ENCODE measurements at places on chromosomes 5 and 9. TPM values are rescaled to one million over a fixed set of nuclear protein-coding genes. Genes with fewer than 3 reads are reported as not detected.

- no peak for DNase-seq
Measured at GRCh38 chr9:113525831-113526230, 62.3 kb downstream of the RGS3 start.

- no peak for DNase-seq
Measured at GRCh38 chr5:82785882-82786509, 291.2 kb downstream of the TMEM167A start.

GRCh38 chr9:126303488-126303887, 23.1 kb upstream of the MVB12B start:
- no peak for DNase-seq

DNA sequence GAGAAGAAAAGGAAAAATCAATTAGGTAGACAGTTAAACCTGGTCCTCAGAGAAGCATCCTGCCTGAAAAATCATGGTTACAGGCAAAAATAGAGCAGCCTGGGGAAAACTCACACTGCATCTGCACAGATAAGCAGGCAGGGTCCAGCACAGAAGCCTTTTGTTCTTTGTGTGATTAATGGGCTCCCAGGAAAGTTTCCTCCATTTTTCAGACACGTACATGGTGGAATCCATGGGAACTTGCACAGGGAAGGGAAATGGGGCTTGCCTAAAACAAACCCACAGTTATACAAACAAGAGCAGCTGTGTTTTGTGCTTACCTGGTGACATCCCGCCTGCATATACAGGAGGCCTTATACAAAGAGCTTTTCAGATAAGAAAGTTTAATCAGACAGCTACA, 243.9 kb upstream of the ATP10B start:
- DNase-seq, result no peak

DNA sequence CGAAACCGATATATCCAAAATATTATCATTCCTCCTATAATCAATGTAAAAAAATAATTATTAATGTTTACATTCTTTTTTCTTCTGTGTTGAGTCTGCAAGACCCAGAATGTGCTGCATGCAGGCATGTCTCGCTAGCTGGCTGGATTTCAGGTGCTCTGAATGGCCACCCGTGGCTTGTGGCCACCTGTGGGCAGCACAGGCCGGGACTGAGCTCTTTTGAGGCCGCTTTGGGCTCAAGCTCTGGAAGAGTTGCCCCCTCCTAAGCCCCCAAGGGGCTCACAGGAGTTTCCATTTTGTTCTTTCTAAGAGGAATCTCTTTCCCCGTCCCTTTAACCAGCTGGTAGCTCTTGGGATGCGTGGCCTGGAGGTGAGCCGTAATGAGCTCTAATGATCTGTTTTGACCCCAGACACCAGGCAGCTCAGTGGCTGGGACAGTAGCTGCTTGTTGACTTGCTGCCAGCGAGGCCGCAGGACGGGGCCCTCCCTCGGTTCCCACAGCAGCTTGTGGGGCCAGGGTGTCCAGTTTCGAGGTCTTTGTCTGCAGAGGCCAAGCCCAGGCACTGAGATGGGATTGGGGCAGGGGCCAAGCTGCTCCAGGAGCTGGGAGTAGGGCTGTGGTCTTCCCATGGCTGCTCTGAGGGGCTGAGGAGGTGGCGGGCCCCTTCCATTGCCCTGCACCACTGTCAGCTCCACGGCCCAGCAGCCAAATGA, 20.8 kb downstream of the ASS1 start:
- DNase-seq, result no peak

DNA sequence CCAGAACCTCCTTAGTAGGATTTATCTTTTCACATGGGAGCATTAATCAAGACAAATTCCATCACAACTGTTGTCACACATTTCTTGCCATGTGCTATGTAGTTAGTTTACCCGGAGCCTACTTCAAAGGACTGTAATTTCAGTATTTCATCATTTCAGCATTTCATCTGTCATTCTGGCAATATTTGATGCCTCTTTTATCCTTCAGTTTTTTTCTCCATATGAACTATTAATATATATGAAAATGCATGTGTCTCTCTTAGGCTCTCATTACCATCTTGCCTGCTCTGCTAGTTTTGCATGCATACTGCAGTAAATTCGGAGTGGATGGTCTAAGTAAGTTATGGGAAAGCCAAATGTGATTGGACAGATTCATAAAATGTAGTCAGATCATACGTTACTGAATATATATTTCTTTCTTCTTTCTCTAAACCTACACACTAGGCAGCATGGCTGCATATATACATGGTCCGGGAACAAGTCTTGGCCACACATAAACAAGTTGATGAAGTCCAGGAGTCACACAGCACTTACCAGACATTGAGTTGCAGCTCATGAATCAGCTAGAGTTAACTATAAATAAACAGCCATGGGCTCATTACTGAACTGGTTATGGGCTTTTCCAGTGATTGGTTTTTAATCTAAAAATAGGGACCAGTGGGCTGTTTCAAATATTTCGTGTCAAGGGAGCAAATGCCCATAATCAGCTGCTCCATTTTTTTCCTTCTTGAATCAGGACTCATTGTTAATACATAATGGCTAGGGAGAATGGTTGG, 46.6 kb downstream of the SPATA31D1 start:
- no peak for DNase-seq

DNA sequence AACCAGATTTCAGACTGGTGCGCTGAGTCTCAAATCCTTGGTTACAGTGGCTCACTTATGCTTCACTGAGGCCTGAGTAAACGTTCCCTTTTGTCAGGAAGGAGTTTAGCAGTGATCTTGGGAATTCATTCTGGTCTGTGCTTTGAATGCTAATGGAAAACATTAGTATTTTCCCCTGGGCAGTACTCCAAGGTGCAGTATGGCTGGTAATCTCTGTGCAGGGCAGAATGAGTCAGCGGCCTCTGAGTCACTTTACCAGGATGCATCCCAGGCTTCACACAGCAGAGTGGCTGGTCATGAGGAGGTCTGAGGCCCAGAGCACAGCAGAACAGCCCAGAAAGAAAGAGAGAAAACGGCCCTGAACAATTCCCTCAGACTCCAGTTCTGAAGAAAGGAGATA, 54.0 kb downstream of the PCA3 start:
- no peak for DNase-seq

- peak; percentile 52 for DNase-seq
Measured at GRCh38 chr9:8070779-8071444, 271.3 kb upstream of the DMAC1 start.

DNA sequence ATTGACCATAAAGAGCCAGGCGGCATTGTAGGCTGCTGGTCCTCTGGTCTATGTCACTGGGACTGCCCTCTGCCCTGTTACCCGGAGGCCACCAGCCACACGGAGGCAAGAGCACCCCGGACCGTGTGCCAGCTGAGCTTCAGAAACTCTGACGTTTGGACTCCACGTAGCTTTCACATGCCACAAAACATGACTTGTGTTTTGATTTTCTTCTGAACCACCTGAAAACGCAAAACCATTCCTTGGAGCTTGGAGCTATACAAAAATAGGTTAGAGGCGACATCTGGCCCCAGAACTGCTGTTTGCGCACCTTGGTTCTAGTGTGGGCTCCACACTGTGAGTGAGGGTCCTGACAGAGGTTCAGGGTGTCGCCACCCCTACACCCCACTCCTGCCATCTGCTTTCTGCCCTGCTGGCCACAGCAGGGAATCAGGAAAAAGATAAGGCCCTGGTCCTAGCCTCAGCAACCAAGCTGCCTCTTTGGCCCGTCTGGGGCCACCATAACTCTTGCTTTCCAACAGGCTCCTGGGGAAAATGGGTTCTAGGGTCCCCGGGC, 151.3 kb upstream of the IRX2 start:
- DNase-seq, result no peak

DNA sequence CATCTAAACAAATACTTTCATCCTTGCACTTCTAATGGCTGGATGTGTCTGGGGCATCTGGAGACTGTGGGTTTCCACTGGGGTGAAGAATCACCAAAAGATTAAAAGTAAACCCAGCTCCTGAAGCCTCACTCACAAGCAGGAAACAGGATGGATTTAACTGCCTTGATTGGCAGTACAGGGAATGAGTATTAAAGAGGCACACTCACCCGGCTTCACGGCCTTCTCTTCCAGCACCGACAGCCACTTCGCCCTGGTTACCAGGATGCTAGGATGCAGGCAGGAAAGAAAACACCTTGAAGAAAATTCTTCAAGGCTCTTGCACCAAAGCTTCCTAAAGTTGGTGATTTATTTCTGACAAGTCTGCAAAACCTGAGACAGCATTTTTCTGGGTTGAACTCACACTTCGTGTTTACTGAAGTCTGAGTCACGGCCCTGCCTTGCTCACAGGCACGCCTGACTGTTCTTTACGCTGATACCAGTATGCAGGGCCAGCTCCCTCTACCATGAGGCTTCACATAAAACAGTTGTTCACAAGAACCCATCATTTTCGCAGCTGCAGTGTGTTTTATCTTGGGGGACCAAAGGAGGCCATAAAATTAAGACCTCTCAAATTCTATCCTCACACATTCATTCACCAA, 56.5 kb upstream of the ZNF354A start:
- no peak for DNase-seq

GRCh38 chr9:118578467-118578866, 790.8 kb downstream of the BRINP1 start:
- no peak for DNase-seq

- no peak for DNase-seq
Measured at GRCh38 chr9:13278023-13278367, 1.5 kb downstream of the MPDZ start.

- DNase-seq, result no peak
Measured at GRCh38 chr5:38866362-38867031, 20.7 kb downstream of the OSMR start.

- DNase-seq, result peak; percentile 93
Measured at GRCh38 chr9:98974994-98975712, 31.4 kb downstream of the COL15A1 start.

DNA sequence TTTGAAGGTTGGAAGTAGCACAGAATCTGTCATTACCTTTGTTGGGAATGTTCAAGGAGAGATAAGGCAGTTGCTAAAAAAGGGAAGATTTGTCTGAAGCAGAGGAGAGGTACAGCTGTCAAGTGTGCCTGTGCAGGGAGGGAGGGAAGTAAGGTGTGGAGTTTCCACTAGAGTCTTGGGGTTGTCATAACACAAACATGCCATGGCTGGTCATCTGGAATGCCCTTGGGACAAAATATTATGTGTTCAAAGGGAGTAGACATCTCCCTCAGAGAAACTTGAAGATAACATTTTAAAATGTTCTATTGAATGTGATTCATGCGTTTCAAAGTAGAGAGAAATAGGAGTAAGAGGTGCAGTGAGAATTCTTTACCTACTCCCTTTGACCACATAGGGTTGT, 95.0 kb downstream of the MUSK start:
- no peak for DNase-seq

- no peak for DNase-seq
Measured at GRCh38 chr9:37061768-37062167, 27.7 kb upstream of the PAX5 start.

GRCh38 chr5:40572937-40573336, 106.8 kb upstream of the PTGER4 start:
- DNase-seq, result no peak

DNA sequence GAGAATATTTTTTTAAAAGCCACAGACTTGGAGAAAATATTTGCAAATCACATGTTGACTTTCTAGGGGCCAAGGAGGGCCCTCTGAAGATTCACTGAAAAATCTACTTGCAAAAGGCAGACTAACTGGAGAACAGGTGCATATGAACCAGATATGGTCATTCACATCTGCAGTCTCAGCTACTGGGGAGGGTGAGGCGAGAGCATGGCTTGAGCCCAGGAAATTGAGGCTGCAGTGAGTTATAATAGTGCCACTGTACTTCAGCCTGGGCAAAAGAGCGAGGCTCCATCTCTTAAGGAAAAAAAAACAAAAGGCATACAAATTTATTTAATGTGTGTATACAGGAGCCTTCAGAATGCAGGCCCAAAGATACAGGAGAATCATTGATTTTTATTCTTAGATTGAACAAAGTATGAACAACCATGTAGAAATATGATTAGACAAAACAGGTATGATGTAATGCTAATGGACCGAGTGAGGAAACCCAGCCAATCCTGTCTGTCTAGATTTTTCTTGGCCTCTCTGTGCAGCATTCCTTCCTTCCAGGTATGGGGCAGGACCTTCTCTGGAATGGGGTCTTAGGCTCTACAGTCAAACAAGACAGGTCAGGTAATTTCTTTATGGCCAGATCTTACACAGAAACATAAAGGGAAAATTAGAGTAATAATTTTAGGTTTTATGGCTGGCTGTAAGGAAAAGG, 15.3 kb upstream of the SLC27A6 start:
- DNase-seq, result no peak

DNA sequence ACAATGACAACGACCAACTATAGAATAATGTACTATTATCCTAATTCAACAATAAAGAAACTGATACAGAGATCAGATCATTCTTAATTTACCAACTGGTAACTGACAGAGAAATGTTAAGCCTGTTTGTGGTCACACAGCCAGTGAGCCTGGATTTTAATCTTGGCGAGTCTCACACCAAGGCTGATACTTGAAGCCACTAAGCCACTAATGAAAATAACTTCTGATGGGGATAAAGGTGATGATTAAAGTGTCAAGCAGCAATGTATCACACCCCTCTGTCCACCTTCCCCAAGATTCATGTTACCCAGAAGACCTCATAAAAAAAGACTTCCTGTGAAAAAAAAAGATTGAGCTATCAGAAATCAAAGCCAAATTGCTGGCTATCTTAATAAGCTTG, 350.5 kb downstream of the SPOCK1 start:
- DNase-seq, result no peak

DNA sequence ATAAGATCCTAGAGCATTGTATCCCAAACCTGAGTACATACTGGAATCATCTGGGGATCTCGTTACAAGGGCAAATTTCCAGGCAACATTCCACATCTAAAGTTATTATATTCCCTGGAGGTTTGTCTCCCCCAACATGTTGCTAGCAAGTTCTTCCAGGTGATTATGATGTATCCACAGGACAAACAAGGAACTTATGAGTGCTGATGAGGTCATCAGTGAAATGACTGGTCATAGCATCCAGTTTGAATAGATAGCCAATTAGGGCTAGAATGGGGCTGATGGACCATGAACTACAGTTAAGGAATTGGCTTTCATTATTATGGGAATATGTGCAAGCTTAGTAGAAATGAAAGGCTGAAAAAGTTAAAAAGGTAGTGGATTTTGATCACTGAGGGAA, 115.2 kb downstream of the CWC27 start:
- DNase-seq, result no peak

The UBQLN1 gene
- 78.7 TPM for total RNA-seq

The SNAPC3 gene
- total RNA-seq, result 28.2 TPM

The PCDHAC2 gene
- 0.30 TPM for total RNA-seq

The PRR16 gene
- 12.7 TPM for total RNA-seq

The PCDHB3 gene
- total RNA-seq, result 0.70 TPM

The C9orf153 gene
- total RNA-seq, result not detected

The PCDHB7 gene
- total RNA-seq, result 0.87 TPM

The PPP1R26 gene
- total RNA-seq, result 18.5 TPM

The GARIN3 gene
- total RNA-seq, result not detected

The ARL10 gene
- 5.4 TPM for total RNA-seq

The FCN1 gene
- total RNA-seq, result 5.7 TPM

The MARCHF6 gene
- 161 TPM for total RNA-seq

Measured in Right ventricle myocardium inferior (tissue), 1 donor.